BJ (cell line): ENCODE measurements at places on chromosomes 1 and 21. TPM values are rescaled to one million over a fixed set of nuclear protein-coding genes. Genes with fewer than 3 reads are reported as not detected.

- DNase-seq = no peak
These were observed 26.4 kb upstream of the CLIC6 start for GRCh38 chr21:34642211-34643075.

Gene CD1E
- not detected in 2 replicates for polyA plus RNA-seq

Gene NMNAT2
- polyA plus RNA-seq = 1.4 and 2.1 TPM in 2 replicates

Gene CENPS
- polyA plus RNA-seq = 8.5 and 9.6 TPM in 2 replicates

- no peak for DNase-seq
These were observed 28.5 kb upstream of the SDE2 start for GRCh38 chr1:226027538-226028217.

DNA sequence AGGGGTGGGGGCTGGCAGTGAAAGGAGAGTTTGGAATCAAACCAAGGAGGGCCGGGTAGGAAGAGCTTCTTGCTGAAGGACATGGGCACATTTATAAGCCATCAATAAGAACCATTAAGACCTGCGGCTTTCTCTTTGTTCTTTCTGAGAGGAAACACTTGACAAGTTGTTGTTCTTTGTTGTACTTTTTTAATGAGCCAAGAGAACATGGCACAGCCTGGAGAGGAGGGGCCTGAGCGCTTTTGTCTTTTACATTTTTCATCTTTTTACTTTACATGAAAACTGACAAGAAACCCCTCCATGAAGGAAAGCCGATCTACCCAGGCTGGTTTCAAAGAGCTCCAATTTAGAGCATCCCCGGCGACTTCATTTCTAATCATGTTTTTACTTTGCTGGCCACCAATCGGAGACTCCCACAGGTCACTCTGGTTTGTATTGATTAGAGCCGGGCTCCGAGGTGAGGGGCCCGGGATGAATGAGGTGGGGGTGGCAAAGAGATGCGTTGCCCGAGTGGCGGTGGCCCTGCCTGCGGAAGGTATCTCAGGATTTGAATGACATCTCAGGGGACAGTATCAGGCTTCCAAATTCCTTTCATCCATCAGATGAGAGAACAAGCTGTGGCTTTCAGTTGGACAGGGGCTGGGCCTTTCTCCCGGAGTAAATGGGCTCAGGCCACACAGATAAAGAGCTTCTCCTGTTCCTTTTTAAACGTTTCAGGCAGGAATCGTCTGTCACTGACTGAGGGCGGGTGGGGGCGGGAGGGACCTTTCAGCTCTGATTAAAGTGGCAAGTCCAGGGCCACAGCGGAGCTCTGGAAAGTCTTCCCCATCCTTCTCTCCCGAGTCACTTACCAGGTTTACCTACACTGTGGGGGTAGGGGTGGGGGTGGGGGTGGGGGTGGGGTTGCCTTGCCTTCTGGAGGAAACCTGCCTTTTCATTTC lies 138.8 kb upstream of the ARHGEF16 start:
- DNase-seq = no peak

DNA sequence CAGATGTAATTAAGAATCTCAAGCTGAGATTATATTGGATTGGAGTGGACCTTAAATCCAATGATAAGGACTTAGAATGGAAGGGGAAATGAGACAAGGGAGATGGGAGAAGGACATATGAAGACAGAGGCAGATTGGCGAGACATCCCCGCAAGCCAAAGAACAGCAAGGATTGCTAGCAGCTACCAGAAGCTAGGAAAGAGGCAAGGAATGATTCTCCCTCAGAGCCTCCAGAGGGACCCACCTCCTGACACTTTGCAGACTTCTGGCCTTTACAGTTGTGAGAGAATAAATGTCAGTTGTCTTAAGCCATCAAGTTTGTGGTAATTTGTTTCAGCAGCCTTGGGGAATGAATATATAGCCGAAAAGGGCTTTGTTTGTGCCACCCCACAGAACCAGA lies 20.7 kb downstream of the METTL13 start:
- DNase-seq = no peak

DNA sequence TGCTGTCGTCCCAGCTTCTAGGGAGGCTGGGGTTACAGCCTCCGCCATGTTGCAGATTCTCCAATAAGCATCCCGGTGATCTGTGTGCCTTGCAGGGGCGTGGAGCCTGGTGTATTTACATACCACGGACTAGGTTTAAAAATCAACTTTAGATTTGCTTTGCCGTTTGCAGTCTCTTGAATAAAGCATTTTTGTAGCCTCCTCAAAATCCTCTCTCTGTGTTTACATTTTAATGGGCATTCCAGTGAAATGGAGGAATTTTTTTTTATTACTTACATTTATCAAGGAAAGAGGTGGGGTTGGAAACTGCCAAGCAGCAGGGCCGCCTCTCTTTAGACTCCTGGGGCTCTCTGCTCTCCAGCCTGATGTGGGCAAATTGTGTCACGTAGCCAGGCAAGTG lies 437.5 kb upstream of the VAMP3 start:
- DNase-seq = no peak

- no peak for DNase-seq
These were observed 42.4 kb downstream of the RWDD3 start for GRCh38 chr1:95276429-95276828.

GRCh38 chr1:245683676-245684075 lies 528.9 kb downstream of the KIF26B start:
- no peak for DNase-seq

DNA sequence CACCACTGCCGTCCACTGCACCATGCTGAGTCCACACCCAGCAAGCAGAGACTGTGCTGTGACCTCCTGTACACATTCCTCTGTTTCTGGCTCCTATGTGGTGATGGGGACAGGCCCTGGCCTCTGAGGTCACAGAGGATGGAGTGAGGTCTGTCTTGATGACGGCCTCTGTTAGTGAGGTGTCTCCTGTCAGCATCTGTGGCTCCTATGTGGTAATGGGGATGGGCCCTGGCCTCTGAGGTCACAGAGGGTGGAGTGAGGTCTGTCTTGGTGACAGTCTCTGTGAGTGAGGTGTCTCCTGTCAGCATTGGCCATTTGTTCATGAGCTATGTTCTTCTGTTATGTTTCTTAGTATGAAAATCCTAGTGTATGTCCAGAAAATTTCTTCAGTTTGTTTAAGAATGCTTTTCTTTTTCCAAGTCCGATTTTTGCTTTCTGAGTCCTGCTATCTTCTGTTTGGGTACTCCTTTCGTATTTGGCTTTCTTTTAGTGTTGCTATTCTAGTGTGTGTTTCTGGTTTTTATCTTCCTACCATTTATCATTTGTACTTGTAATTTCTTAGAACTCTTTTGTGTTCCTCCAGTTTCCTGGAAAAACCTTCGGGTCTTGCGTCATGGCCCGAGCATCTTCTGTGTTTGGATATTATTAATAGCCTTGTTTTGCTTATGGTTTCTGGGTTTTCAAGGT lies 13.4 kb downstream of the SNAP47 start:
- DNase-seq = no peak

- no peak for DNase-seq
These were observed 246.2 kb upstream of the ADGRL2 start for GRCh38 chr1:81554534-81554933.

GRCh38 chr1:151049458-151049857 lies 1.9 kb downstream of the C1orf56 start:
- DNase-seq = no peak

DNA sequence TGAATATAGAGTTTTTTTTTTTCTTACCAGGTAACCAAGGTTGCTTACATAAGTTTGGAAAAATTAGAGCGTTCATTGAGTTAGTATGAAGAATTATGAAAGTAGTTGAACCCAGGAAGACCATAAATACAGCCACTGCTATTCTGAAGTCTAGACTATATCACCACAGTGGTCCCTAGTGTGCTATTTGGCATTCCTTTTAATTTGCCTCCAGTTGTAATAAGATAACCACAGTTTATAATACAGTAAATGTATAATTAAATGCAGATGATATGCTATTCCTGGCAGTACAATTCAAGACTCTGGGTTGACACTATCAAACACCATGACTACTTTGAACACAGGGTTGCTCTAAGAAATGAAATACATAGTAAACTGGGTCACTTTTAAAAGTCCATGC lies 270.5 kb downstream of the BRINP2 start:
- DNase-seq = no peak

GRCh38 chr1:58607391-58607790 lies 30.3 kb upstream of the TACSTD2 start:
- DNase-seq = no peak

DNA sequence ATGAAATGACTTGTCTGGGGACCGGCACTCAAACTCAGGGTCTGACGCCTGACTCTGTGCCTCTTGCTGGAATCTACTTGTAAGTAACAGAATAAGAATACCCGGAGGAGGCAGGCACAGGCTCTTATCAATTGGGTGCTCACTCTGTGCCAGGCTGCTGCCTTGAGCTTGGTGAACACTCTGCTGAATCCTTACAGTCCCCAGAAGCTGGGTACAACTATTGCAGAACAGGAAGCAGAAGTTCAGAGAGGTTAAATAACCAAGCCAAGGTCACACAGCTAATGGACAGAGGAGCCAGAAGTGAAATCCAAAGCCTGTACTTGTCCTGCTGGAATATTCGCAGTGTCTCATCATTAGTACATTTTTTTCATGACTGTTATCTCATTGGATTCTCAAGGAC lies 86.0 kb downstream of the EPHB2 start:
- DNase-seq = no peak
